ENCODE measurements at places on chromosomes 13 and 19.

DNA sequence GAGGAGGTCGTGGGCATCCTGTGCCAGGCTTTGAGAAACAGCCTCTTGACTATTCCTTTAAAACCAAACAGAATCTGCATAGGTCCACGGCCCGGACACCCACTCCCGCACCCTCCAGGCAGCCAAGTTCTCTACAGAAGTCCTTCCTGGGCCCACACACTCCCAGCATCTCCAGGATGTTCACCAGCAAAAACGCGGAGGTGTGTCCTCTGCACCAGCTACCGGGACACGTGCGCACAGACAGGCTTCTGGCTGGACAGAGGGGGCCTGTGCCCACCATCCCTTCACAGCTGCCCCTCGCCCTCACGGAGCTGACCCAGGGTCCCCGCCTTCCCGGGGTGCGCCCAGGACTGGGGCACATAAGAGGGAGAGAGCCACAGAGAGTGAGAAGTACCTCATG, 44.2 kb downstream of the CEBPG start:
- no peak for DNase-seq

- DNase-seq, result peak; percentile 52
Measured at GRCh38 chr19:20051841-20052768, 12.8 kb upstream of the ZNF682 start.

DNA sequence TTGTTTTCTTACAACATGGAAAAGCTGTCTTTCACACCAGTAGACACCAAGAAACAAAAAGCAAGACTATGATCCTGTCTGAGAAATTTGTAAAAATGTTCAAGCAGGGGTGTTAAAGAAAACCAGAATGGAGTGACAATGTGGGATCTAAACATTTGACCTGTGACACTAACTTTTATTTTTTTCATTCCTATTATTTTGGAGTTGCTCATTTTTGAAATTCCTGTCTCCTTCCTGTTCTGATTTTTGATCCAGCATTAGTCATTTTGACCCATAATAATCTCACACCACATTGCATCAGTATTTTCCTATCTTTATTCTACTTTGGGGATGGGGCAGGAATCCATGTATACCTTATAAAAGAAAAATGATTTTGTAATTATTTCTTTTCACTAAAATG, 164.2 kb downstream of the DLEU7 start:
- DNase-seq, result no peak

- no peak for DNase-seq
Measured at GRCh38 chr13:31207661-31208552, 8.1 kb downstream of the B3GLCT start.

DNA sequence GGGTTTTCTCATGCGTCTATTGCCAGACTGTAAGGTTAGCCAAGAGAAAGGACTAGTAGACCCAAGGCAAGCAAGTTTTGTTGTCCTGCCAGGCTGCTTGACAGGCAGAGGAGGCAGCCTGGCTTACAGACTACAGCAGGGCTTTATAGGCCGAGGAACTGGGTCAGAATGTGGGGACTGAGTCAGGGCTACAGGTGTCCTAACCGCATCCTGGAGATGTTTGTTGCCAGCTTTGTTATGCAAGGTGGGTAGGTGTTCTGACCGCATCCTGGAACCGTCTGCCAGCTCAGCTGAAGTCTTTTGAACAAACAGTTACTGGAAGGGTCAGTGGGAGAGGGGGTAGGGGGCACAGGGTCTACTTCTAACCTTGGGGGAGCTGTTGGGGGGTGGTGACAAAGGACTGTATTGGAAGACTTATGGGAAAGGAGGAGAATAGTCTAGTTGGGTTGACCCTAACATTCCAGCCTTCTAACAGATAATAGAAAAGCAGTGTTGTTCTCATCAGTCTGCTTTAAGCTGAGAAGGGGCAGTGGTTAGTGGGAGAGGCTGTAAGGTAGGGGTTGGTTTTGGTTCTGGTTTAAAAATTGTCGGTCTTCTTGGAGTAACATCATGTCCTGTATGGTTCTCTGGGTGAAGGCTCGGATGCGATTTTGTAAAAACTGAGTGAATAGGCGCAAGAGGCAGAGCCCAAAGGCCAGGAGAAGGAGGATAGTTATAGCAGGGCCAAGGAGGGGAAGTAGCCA, 913.8 kb upstream of the SLITRK5 start:
- no peak for DNase-seq

GRCh38 chr13:20402881-20403280, 122.8 kb downstream of the CRYL1 start:
- no peak for DNase-seq

DNA sequence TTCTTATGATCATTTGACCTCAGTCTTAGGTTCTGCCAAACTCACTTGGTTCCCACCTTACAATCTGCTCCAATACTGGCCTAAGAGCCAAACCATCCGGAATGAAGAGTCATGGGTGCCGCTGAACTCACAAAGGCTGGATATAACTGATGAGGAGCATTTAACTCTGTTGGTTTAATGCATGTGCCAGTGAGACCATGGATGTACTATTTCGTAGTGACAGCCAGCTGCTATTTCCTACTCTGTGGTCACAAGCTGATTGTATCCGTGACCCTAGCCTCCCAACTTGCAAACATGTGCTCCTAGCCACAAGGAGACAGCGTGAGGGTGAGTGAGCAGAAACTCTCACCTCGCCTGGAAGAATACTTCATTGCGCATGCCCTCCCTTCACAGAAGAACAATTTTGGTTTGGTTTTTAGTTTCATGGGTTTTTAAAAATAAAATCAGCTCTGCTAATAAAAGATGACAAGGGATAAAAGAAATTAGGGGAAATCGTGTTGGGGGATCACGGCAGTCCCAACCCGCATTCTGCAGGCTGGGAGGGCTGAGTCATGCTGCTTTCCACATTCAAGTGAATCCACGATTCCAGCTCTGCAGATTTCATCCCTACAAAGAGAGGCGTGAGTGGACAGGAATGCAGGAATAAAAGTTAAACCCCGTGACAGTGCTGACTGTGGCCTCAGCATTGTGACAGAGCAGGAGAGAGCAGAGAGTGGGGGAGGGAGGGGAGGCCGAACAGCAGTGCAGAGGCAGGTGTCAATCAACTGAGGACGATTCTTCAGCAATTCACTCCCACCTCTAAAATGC, 66.8 kb upstream of the RAP2A start:
- peak; percentile 33 for DNase-seq

DNA sequence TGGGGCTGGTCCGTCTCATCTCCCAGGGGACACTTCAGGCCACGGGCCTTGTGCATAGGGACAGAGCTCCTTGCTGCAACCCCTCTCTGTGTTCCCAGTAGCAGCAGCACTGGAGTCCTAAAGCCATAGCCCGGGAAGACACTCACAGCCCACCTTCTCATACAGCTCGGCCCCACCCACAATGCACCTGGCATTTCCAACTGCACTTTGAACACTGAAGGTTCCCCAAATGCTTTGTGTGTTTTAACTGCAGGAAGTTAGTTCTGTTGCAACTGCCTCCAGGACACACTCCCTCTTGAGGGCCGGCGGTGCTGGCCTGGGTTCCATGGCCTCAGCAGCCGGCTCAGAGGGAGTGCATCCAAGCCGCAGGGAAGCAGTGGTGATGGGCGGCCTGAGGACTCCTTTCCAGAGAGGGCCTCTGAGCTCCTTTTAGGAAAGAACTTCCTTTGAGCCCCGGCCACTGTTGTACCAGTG, 22.7 kb upstream of the TMEM255B start:
- no peak for DNase-seq

DNA sequence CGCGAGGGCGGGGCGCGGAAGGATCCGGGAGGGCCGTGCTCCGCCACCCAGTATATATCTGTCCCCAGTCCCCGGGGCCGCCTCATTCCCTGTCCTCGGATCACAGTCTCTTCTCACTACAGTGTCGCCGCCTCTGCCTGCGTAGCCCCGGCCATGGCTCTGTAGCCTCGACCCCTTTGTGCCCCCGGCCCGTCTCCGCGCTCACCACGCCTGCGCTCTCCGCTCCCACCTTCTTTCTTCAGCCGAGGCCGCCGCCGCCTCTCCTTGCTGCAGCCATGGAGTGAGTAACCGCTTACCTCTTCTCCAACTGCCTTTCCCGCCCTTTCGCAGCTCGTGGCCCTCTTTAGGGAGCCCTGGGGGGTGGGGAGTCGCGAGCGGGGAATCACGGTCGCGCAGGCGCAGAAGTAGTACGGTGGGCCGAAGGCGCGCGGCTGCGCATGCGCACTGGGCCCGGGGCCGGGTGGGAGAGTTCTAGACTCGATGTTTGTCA, at the start of the genes ATF5 and NUP62:
TSS of gene ATF5 (plus strand) at position 85 of the 490 bp plus-strand sequence. CDS start 1,646 bp downstream, outside the sequence.
TSS of gene NUP62 (minus strand) at position 384 of the 490 bp plus-strand sequence. CDS start 19,697 bp downstream, outside the sequence.
- DNase-seq, result peak; percentile 94

DNA sequence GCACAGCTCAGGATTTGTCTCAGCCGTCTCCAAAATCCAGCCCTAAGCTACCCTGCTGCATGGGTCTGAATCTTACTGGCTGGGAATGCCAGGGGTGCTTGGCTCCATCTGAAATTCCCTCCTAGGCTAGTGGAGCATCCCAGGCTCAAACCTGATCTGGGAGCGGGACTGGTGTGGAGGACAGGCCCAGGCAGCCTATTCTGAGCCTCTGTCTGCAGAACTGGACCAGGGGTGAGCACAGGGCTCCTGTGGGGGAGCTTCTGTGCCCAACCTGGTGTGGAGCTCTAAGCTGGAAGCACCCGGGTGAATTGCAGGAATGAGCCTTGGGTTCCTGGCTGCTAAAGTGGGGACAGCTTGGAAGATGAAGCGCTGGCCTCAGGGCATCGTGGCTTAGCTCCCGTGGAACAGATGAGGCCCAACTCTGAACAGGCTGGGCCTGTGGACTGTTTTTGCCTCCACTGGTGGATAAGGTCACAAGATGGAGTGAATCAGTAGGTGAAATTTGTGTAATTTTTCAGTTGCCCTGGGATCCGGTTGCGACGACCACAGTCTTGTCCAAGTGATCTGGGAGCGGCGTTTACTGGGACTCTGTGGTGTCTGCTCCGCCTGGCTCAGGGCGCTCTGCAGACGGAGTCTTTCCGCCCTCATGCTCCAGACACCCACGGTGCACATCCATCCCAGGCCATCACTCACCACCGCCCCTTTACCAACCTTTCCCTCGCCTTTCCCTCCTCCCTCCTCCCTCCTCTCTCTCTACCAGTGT, 79.5 kb downstream of the TEX29 start:
- no peak for DNase-seq

GRCh38 chr13:111594606-111595005, 274.2 kb downstream of the TEX29 start:
- no peak for DNase-seq

GRCh38 chr13:98677398-98677797, 75.1 kb downstream of the SLC15A1 start:
- DNase-seq, result no peak

GRCh38 chr19:49687566-49688316, 1.7 kb upstream of the ADM5 start:
- DNase-seq, result peak; percentile 35

GRCh38 chr19:27774827-27775226, 1438.1 kb downstream of the UQCRFS1 start:
- peak; percentile 59 for DNase-seq

DNA sequence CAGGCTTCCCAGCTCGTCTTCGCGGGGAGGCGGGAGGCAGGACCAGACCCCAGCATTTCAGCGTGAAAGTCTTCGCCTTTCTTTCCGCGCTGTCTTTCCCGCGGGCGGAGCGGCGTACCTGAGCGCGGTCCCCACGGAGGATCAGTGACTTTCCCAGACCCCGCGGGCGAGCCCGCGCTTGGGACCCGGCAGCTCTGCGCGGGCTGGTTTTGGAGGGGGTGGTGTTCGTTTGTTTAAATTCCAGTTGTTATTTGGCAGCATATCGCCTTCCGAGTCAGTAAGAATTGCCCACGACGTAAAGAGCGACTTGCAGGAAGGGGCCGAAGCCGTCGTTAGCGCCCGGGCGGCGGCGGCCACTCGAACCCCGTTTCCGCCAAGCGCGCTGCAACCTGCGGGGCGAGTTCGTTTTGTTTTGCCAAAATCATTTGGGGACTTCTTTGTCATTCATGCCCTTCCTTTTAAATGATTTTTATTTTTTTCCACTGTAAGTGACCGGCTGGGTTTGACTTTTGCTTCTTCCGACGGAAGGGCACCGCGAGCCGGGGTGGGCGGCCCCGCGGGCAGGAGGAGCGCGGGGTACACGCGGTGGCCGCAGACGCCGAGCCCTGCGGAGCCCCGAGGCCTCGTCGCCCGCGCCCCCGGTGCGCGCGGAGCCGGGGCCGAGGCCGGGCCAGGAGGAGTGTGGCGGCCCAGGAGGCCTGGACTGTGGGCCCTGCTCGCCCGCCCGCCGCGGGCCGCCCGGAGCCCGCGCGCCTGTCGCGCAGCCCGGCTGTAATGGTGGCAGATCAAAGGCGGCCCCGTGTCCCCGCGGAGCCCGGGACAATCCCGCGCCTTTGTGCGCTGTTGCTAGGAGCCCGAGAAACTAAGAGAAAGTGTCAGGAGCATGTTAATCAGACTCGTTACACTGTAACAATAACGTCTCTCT, 75.9 kb downstream of the ZIC5 start:
- no peak for DNase-seq

- DNase-seq, result no peak
Measured at GRCh38 chr19:37979547-37980082, 72.6 kb downstream of the SIPA1L3 start.

DNA sequence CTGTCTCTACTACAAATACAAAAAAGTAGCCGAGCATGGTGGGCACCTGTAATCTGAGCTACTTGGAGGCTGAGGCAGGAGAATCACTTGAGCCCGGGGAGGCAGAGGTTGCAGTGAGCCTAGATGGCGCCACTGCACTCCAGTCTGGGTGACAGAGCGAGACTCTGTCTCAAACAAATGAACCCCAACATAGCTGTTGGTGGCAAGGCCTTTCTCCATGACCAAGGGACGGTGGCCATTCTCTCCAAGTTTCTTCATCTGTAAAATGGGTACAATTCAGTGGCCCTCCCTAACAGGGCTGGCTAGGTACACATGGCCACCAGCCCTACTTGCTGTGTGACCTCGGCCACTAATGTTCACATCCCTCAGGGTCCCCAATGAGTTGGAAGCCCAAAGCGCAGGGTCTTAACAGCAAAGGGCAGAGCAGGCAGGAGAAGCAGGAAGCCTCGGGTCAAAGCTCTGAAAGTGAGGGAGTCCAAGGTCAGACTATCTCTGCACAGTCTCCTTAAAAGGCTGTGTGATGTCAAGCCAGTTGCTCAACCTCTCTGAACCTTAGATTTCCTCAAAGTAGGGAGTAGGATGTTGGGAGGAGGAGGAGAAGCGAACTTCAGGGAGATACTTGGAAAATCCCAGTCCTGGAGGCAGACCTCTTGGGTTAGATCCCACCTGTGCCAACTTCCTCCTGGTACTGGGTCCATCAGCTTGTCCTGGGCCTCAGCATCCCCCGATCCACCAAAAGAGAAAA, 2.7 kb downstream of the JUND start:
- no peak for DNase-seq

DNA sequence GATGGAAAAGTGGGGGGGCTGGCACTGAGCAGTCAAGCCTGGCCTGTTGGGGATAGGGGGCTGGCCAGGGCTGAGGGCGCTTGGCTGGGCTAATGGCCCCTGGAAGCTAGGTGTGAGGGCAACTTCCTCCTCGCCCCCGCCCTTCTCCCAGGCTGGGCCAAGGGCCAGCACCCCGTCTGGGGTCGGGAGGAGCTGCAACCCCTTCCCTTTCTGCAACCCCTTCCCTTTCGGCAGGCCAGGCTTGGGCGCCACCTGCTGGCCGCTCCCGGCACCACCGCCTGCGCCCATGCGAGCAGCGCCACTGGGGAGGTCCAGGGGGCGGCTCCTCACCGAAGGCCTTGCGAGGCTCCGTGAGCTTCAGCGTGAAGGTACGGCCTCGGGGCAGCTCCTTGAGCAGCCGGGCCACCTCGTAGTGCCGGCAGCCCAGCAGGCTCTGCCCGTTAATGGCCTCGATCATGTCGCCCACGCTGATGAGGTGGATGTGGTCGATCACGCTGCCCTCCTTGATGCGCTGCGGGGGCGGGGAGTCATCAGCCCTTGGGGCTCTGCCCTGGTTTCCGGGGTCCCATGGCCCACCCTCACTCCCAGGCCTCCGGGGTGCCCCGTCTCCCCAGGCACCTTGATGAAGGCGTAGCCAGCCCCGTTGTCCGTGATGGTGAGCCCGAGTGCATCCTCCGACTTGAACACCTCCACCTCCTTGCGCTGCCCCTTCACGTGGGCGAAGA, 5.0 kb upstream of the PTGER1 start:
- peak; percentile 71 for DNase-seq
